NCI-H2081 (cell line): ENCODE measurements at places on chromosomes 11 and 22.

- no peak for DNase-seq
Observed at GRCh38 chr11:107493117-107493516, 35.5 kb upstream of the CWF19L2 start.

DNA sequence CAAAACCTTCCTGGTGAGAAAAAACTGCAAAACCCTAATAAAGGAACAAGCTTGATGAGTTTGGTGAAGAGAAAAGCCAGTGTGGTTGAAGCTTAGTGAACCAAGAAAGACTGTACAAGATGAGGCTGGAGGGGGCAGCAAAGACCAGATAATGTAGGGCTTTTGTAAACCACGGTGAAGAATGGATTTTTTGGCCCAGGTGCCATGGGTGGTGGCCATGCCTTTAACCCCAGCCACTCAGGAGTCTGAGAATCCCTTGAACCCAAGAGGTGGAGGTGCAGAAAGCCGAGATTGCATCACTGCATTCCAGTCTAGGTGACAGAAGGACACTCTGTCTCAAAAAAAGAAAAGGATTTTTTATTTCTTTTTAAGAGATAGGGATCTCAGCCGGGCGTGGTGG, 5.0 kb upstream of the ZDHHC5 start:
- no peak for DNase-seq

DNA sequence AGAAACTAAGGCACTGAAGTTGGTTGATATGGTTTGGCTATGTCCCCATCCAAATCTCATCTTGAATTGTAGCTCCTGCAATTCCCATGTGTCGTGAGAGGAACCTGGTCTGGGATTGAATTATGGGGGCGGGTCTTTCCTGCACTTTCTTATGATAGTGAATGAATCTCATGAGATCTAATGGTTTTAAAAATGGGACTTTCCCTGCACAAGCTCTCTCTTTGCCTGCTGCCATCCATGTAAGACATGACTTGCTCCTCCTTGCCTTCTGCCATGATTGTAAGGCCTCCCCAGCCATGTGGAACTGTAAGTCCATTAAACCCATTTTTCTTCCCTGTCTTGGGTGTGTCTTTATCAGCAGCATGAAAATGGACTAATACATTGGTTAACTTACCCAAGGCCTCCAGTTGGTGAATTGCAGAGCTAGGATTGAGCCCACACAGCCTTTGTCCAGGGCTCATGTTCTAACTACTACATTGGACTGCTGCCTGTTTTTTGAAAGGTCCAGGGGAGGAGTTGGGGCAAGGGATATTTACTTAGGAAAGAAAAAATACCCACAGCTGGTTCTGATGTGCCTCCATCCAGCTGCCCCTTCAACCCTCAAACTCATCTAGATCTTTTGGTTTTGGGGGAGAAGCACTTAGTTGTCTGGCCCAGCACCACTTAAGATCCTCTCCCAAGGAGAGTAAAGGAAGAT, 107.8 kb upstream of the NAV2 start:
- no peak for DNase-seq

DNA sequence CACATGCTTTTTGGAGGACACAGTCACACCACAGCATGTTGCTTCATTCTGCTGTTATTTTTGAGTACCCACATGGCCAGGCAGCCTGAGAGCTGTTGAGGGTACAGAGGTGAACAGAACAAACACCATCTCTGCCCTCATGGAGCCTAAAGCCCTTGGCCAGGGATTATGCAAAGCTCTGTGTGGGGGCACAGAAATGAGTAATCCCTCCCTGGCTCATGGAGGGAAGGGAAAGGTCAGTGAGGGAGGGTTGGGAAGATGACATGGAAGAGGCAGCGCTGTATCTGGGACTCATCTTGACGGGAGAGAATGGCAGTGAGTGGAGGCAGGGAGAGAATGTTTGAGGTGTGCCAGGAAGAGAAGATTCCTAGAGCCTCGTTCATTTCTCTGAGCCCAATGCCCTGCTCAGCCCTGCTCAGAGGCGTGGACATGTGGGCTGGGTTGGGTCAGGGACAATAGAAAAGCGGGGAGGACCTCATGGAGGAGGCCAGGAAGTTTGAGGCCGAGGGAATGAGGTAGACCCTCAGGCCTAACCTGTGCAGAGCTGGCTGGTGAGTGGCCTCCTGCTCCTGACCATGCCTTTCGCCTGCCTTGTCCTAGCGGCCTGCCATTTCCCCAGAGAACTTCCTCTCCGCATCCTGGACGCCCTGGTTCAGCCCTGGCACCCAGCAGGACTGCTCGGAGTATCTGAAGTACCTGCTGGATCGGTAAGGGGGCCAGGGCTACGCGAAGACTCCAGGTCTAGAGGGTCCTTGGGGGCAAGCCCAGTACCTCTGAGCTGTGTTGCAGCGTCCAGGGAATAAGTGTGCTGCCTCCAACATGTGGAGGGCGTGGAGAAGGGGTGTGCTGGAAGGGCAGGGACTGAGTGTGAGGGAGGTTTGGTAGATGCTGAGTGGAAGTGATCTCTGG, 19.8 kb downstream of the USP35 start:
- DNase-seq = no peak

DNA sequence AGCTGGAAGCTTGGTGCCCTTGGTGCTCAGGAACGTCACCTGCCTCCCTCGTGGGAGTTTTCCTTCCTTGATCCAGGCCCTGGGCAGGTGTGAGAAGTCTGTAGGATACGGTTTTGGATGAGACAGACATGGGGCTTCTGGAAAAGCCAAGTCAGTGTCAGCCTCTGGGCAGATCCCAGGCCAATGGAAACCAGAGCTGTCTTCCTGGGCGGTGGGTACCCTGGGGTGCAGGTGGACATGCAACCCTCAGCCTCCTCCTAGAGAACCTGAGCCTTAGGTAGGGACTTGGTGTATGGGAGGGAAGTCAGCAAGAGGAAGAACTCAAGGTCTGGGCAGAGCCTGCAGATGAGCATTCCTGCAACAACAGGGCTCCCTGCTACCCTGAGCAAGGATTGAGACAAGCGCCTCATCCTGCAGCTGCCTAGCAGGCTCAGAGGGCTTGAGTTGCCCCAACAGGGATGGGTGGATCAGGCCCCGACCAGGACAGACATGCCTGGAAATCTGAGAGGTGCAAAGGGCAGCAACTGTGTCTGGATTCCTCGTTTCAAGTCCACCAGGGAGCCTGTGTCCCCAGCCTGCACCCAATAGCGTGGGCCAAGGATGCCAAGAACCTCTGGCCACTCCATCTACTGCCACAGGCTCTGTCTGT, 37.6 kb upstream of the SYT13 start:
- DNase-seq = no peak

DNA sequence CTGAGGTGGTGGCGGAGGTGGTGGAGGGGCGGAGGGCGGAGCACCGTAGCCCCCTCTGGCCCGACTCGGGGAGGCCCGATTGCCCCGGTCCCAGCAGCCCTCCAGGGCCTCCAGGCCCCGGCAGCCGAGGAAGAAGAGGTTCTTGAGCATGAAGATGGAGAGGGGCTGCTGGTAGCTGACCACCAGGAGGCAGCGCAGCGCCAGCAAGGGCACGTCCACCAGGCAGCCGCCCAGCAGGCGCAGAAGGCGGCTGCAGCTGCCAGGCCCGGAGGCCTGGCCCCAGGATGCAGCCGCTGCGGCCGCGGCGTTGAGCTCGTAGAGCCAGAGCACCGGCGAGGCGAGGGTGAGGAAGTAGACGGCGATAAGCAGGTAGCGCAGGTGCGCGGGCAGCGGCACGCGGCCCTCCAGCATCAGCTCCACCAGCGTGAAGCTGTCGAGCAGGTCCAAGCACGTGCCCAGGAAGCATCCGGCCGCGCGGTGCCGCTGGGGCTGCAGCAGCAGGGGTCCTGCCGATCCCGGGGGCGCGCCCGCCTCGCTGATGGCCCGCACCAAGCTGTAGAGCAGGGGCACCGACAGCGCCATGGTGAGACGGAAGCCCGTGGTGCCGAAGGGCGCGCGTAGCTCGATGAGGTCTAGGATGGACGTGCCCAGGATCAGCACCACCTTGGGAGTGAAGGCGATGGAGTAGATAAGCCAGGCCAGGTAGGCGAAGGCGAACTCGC, 1.5 kb downstream of the TMEM121B start:
- no peak for DNase-seq

- no peak for DNase-seq
Observed at GRCh38 chr22:38406617-38407016, 48.4 kb downstream of the KCNJ4 start.

DNA sequence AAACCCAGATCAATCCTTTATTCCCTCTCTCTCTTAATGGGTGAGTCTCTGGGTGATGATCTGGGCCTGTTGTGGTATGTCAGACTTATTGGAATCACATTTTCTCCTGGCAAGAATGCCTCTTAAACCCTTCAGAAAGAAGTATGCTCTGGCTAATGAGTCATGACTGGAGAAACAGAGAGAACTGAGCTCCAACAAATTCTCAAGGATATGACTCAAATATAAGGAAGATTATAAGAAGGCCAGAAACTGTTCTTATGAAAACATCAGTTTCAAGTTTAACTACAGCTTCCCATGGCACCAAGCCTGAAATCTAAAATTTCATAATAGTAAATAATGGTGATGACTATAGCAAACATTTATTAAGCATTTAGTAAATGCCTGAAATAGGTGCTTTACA, 83.9 kb downstream of the OR5AK2 start:
- no peak for DNase-seq
